Stimulated activated naive CD8-positive, alpha-beta T cell treated with anti-CD3 and anti-CD28 coated beads, Interleukin-15, Interleukin-2, amounts not matched to agents 100 U/mL and 50 U/mL, for 24 hours (primary cell): ENCODE measurements at places on chromosomes 1 and 21.

DNA sequence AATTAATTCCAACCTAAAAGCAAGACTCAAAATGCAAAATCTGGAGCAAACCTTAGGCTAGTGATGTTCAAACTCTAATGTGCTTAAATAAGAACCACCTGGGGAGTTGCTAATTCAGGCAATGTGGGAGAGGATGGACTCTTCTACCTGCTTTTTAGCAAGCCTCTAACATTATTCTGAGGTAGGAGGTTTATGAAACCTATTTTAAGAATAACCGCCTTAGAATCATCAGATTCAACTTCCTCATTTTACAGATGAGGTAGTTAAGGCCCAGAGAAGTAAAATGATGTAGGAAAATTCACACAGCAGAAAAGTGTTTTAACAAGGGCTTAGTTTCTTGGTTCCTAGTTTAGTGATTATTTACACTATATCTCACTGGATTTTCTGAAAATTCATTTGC is 8.6 kb upstream of the NTNG1 start:
- DNase-seq = no peak

DNA sequence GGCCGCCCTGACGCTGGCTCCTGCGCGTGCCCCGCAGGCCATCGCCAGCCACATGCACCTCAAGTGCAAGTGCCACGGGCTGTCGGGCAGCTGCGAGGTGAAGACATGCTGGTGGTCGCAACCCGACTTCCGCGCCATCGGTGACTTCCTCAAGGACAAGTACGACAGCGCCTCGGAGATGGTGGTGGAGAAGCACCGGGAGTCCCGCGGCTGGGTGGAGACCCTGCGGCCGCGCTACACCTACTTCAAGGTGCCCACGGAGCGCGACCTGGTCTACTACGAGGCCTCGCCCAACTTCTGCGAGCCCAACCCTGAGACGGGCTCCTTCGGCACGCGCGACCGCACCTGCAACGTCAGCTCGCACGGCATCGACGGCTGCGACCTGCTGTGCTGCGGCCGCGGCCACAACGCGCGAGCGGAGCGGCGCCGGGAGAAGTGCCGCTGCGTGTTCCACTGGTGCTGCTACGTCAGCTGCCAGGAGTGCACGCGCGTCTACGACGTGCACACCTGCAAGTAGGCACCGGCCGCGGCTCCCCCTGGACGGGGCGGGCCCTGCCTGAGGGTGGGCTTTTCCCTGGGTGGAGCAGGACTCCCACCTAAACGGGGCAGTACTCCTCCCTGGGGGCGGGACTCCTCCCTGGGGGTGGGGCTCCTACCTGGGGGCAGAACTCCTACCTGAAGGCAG is 23.4 kb upstream of the ARF1 start:
- no peak for DNase-seq

DNA sequence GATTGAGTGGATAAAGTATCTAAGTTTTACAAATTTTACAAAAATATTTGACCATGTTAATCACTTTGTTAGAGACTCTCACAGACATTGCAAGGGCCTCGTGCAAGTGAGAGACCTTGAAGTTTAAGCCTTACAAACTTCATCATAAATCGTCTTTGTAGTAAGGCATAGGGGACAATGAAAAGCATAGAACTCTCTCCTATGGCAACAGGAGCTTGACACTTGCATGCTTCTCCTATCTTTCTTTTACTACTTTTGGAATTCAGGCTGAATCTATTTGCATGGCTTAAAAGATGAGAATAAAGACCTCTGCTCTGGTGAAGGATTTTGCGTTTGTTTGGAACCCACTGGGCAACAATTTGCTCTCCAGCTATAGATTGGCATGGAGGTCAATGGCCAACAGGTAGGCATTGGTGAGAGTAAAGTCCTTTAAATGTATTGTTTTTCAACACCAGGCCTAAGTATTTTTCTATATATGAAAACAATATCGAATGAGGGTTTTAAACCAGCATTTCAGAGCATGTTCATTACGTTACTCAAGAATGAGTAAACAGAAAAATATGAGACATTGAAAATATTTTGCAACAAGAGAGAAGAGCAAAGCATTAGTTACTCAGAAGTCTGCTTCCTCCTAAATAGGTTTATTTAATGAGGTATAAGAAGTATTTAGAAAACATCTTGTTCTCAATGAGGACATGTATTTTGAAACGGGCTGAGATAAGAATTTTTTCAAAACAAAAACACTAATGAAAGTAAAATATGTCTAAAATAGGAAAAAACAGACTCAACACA is 192.2 kb downstream of the TGFB2 start:
- DNase-seq = no peak

DNA sequence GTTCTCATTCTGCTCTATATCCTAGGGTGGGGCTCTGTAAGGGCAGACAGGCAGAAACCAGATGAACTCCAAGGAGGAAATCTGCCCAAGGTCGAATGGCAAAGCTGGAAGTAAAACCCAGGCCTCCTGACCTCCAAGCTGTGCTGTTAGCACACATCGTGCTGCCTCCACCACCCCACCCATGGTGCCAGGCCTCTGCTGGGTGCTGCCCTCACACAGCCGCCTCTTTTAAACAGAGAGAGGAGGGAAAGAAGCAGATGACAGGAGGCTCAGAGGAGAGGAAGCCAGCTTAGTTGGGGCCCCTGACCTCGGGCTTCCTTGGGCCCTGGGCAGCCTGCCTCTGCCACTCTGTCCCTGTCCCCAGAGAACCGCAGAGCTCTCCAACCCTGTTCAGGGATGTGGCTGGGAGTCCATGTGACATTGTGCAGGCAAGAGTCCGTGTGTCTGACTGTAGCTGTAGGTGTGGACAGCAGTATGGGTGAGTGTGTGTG is 1.1 kb downstream of the SYNC start:
- DNase-seq = no peak

- DNase-seq = peak; percentile 62
Measured at GRCh38 chr1:6464514-6464836, 1.5 kb downstream of the TNFRSF25 start.

DNA sequence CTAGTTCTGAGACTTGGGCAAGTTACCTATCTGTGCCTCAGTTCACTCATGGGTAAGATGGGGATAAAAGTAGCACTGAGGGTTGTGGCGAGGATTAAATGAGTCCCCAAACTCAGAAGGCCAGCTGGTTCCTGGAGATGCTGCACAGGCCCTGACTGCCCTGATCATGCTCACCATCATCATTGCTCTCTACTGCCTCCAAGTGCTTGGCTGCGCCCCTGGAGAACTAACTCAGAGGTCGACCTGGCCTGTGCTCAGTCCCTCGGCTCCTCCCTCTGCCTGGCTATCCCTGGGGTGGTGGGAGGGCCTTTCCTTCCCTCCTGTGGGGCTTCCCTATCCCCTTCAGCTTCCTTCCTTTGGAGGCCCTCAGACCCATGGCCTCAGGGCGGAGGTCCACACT is 5.6 kb downstream of the SLC5A9 start:
- no peak for DNase-seq

GRCh38 chr21:35479065-35479448 is 430.0 kb upstream of the RUNX1 start:
- no peak for DNase-seq
